NCI-H2029 treated with DMSO at 0.1 percent for 48 hours (cell line): ENCODE measurements at places on chromosomes 5 and 9.
A peak's percentile ranks its signal among the peaks of the same experiment; 100 is the strongest.

DNA sequence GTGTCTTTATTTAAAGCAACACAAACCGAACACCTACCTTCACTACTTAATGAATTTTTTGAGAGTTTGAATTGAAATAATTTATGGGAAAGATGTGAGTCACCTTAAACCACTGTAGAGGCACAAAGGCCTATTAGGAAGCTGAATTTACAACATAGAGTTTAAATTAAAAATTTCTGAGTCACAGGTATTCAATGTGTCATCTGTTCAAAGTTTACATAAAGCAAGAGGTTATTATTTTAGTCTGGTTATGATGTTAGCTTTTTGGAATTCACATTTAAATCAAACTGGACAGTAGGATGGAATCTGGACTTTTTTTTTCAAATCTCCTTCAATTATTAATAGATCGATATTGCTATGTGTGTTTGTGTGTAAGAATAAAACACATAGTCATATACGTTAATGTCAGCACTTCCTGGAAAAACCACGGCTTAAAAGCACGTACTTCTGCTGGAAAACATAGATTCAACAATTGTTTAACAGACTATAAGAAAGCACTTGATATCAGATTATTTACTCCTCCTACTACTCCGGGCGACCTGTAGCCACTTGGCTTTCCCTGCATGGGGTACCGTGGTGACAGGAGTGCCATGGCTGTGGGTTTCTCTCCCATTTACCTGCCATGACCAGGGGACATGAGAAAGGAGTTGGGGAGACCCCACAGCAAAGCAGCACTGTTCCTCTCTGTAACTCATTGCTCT is 638.6 kb downstream of the SEMA5A start:
- no peak for DNase-seq

- no peak for DNase-seq
These were observed 656.8 kb upstream of the DMAC1 start for GRCh38 chr9:8456344-8456743.

- no peak for DNase-seq
These were observed 21.9 kb upstream of the NSMF start for GRCh38 chr9:137480686-137481683.

GRCh38 chr9:129774791-129775447 is 22.1 kb upstream of the PTGES start:
- no peak for DNase-seq

GRCh38 chr5:159163027-159163700 is 46.2 kb downstream of the RNF145 start:
- DNase-seq, result no peak

DNA sequence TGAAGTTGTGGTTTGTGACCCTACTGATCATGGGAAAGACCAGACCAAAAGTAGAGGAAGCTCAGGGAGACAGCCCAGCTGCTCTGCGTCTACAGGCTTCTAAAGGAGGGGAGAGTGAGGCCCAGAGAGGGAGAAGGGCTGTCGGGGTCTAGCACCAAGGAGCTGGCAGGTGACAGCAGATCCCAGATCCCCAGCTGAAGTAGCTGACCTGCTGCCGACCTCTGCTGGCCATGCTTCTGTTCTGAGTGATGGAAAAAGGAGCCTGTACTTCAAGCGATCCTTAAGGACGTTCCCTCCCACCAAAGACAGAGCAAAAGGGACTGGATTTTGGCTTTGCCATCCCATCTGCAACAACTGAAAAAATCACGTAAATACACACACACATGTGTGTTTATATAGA is 22.7 kb upstream of the QSOX2 start:
- DNase-seq, result no peak

- DNase-seq, result no peak
These were observed 11.9 kb upstream of the MELK start for GRCh38 chr9:36560771-36561170.

GRCh38 chr5:91332267-91333045 is 50.7 kb downstream of the ARRDC3 start:
- peak; percentile 39 for DNase-seq

GRCh38 chr5:75006865-75007822 is 45.2 kb downstream of the GCNT4 start:
- DNase-seq, result no peak

- DNase-seq, result peak; percentile 90
These were observed 1.6 kb upstream of the ZNF608 start for GRCh38 chr5:124747791-124748686.

- peak; percentile 64 for DNase-seq
These were observed 159.1 kb downstream of the CSNK1G3 start for GRCh38 chr5:123671042-123671441.

DNA sequence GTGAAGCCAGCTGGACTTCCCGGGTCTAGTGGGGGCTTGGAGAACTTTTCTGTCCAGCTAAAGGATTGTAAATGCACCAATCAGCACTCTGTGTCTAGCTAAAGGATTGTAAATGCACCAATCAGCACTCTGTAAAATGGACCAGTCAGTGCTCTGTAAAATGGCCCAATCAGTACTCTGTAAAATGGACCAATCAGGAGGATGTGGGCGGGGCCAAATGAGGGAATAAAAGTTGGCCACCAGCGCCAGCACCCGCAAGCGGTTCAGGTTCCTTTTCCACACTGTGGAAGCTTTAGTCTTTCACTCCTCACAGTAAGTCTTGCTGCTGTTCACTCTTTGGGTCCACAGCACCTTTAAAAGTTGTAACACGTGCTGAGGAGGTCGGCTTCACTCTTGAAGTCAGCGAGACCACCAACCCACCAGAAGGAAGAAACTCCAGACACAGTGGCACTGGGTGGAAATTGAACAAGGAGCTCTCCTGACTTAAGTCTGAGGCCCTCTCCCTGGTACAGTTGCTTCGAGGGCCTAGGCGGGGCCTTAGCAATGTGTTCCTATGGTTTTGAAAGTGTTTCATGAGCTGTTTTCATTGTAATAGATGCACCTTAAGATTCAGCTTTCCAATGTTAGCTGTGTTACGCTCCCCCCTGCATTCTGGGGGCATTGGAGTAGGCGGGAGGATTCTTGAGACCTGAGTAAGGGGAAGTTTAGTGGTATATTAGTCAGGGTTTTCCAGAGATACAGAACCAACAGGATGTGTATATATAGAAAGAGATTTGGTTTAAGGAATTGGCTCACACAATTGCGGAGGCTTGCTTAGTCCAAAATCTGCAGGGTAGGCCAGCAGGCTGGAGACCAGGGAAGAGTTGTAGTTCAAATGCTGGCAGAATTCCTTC is 21.5 kb upstream of the MYO10 start:
- DNase-seq, result no peak

DNA sequence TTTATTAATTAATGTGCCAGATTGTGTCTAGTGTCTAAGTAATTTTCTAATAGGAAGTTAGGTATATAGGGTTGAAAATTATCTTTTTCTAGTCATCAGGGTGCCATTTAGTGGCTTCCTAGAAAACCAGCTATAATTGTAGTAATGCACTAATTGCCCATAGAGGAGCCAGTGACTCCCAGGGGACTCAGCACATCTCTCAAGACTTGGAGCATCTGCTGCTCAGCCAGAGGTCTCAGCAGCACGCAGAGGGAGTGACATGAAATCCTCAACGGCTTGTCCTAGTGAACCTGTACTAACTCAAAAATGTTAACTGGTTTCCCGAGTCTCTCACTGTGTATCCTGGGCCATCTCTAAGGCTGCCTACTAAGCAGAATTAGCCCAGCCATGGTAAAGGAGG is 78.2 kb upstream of the MAN2A1 start:
- DNase-seq, result no peak

DNA sequence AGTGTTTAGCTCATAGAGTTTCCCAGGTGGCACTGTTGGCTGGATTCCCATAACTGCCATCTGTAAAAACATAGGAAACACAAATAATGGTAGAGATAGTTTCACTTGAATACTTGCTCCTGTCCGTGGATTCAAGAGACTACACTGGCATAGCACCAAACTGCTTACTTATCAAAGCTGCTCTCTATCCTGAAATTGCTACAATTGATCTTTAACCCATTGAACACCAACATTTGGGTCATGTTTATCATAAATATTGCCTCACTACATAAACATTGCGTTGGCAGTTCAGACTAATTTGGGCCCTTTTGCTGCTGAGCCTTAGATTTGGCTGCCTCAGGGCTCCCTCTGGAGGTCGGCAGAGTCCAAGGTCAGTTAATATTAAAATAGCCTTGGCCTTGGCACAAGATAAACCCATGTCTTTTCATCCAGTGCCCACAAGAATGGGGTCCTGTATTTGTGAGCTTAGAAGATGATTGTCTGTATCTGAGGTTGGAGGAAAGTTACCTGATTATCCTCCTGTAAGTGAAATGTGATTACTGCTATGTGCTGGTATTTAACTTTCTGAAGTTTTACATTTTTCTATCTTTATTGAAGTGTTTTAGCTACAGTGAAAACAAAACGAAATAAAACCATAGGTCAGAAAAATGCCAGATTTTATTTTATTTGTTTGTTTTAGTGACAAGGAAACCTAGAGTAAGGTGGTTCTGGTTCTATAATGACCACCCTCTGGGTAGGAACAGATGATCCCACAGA is 4.0 kb upstream of the RANBP3L start:
- DNase-seq, result peak; percentile 68

DNA sequence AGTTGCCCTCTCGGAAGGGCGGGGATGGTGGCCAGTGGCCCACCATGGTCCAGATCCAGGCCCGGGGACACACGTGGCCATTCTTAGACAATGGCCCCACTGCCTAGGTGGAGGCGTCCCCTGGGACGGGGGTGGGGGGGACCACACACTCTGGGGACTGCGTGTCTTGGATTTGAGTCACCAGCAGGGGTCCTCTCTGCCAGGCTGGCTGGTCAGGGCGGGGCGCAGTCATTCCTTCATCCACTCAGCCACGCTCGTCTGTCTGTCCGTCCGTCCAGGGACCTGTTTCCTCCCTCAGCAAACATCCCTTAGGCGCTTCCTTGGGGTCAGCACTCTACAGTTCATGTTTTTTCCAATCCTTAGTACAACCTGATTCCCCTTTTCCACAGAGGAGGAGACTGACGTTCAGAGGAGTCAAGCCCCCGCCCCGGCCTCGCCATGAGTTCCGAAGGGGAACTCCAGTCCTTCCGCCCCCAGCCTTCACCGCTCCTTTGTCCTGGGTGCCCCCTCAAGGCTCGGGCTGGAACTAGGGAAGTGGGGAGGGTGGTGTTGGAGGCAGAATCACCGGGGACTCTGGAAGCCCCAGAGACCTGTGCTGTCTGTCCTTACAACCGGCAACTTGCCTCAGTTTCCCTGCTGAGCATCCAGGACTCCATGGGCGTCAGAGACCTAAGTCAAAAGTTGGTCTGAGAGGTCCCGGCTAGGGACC is 276.6 kb upstream of the MVB12B start:
- DNase-seq, result no peak

- no peak for DNase-seq
These were observed 160.0 kb upstream of the ITGA1 start for GRCh38 chr5:52627740-52628139.

- DNase-seq, result no peak
These were observed 33.6 kb downstream of the HTR4 start for GRCh38 chr5:148620696-148621095.

DNA sequence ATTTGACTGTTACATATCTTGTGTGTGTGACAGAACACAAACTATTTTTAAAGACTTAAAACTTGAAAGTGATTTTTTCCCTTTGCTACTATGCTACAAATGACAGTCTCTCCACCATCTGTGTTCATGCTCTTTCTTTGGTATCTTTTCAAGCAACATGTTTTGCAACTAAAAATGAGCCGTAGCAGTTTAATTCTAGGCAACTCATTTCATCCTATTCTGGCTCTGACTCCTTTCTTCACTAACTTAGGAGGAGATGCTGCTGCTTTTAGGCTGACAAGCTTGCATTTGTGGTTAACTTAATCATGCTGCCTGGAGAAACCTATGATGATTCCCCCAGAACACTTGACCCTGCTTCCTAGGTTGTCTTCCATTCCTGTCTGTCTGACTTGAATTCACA is 100.6 kb downstream of the HACD4 start:
- DNase-seq, result no peak
